ENCODE measurements at places on chromosomes 2 and 18. TPM values are rescaled to one million over a fixed set of nuclear protein-coding genes. Genes with fewer than 3 reads are reported as not detected.

GRCh38 chr18:2794159-2794558 lies 52.6 kb upstream of the EMILIN2 start:
- no peak overlapping the region for H3K4me3 ChIP-seq
- peaks cover 74% of the 10 kb centered on the region for H3K36me3 ChIP-seq
- peak overlapping the region; percentile 42 for H3K27ac ChIP-seq
- no peaks in the 10 kb centered on the region for H3K4me1 ChIP-seq
- H3K27me3 ChIP-seq = no peaks in the 10 kb centered on the region
- no peak for DNase-seq

DNA sequence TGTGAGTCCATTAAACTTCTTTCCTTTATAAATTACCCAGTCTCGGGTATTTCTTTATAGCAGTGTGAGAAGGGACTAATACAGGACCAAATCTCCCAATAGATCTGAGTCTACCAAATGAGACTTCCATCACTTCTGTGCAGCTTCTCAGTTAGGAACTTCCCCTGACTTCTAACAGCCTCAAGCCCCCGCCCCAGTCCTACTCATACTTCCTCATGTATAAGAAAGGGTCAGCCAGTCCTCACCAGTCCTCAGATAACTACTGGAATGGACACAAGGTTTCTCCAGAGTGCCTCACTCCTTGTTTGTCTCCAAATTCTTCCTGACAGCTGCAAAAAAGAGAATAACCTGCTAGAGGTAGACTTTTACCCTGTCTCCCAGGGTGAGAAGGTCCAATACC lies 19.5 kb downstream of the TTC32 start:
- no peak overlapping the region for H3K27ac ChIP-seq
- no peaks in the 10 kb centered on the region for H3K27me3 ChIP-seq
- H3K36me3 ChIP-seq = no peaks in the 10 kb centered on the region
- peaks cover 4% of the 10 kb centered on the region for H3K4me1 ChIP-seq
- DNase-seq = no peak
- H3K4me3 ChIP-seq = no peak overlapping the region

DNA sequence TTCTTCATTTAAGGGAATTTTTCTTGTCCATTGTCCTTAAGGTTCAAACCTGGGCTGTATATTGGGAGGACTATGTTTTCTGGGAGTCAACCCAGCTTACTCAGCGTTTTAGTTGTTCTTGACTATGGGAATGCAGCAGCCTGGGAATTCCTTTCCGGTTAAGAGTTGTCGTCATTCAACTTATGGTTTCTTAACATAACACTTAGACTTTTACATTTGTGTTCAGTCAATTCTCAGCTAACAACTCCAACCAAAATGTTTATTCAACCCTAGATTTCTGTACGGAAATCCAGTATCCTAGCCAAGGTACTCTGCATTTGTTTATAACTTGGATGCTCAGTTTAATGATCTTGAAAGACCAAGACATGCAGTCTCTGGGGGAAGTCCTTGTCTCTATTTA lies 960.9 kb downstream of the CBLN2 start:
- H3K36me3 ChIP-seq = no peaks in the 10 kb centered on the region
- H3K4me1 ChIP-seq = no peaks in the 10 kb centered on the region
- no peak overlapping the region for H3K4me3 ChIP-seq
- no peaks in the 10 kb centered on the region for H3K27me3 ChIP-seq

DNA sequence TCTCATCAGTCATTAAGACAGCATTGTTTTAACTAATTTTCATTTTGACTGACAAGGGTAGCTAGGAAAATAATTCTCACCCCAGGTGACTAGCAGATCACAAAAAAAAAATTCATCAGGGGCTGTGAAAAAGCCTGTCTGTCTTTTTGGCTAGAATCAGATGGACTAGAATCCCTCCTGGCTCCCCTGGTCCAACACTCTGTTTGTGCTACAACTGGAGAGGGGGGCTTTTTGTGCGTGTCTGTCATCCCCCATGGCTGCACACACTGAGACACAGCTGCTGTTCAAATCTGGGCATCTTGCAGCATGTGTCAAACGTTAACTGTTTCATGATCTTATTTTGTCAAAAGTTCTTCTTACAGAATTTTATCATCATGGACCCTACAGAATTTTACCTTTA lies 51.2 kb downstream of the KIAA2012 start:
- H3K36me3 ChIP-seq = no peaks in the 10 kb centered on the region
- no peaks in the 10 kb centered on the region for H3K27me3 ChIP-seq
- DNase-seq = no peak
- no peak overlapping the region for H3K27ac ChIP-seq
- no peak overlapping the region for H3K4me3 ChIP-seq

GRCh38 chr2:142724713-142725349 lies 152.6 kb upstream of the KYNU start:
- no peak overlapping the region for H3K27ac ChIP-seq
- H3K36me3 ChIP-seq = no peaks in the 10 kb centered on the region
- H3K4me1 ChIP-seq = no peaks in the 10 kb centered on the region
- H3K4me3 ChIP-seq = no peak overlapping the region

DNA sequence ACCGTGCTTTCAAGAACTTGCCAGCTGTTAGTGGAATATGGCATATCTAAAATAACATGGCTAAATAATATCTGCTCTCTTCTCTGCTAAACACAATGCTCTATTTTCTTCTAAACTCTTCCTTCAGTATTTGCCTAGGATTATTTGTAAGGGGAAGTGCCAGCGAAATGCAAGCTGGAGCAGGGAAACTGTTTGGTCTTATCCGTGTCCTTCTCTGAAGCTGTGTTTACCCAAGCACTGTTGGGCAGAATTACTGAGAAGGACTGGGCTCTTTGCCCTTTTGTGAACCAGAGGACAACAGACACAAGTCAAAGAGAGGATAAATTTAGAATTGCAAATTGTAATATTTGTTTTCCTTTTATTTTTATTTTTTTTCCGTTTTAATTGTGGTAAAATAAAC lies 23.6 kb downstream of the CPO start:
- H3K27me3 ChIP-seq = no peaks in the 10 kb centered on the region
- H3K27ac ChIP-seq = no peak overlapping the region

DNA sequence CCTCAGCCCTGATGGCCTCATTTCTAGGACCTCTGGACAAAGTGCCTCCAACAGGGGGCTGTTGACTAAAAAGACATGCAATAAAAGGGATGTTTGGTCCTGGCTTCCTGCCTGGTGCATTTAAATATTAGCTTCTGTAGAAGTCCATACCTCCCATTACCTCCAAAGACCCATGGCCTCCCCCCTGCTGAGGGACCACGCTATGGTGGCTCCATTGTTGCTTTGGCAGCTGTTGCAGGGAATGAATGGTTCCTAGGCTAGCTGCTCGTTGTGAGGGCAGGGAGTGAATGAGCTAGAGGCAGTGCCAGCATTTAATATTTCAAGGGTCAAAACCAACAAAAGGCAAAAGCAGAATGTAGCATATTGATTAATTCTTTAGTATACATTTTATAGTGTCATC lies 285.9 kb downstream of the SLC8A1 start:
- no peaks in the 10 kb centered on the region for H3K27me3 ChIP-seq
- H3K36me3 ChIP-seq = peaks cover 55% of the 10 kb centered on the region
- H3K4me1 ChIP-seq = peaks cover 4% of the 10 kb centered on the region
- H3K27ac ChIP-seq = no peak overlapping the region
- DNase-seq = no peak
- H3K4me3 ChIP-seq = no peak overlapping the region

- DNase-seq = no peak
- H3K27me3 ChIP-seq = no peaks in the 10 kb centered on the region
- no peaks in the 10 kb centered on the region for H3K36me3 ChIP-seq
- H3K27ac ChIP-seq = no peak overlapping the region
Measured at GRCh38 chr2:106334802-106335201, 133.4 kb downstream of the RGPD3 start.

DNA sequence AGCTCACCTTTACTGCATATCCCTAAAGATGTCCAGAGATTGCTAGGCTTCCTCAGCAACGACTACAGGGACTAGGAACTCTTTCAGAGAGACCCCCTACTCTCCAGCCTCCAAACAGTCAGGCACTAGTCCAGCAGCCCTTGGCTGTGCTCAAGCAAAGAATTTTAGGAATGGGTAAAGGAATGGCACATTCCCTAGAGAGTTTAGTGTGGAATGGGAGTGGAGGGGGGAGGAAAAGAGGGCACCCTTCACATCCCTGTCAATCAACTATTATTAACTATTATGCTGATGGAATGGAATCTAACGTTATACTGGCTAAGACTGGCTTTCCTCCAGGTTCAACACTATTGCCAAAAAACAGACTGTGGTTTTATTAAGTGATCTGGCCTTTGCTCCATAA lies 64.8 kb downstream of the IKZF2 start:
- no peak for DNase-seq
- no peaks in the 10 kb centered on the region for H3K4me1 ChIP-seq
- no peaks in the 10 kb centered on the region for H3K27me3 ChIP-seq
- no peak overlapping the region for H3K27ac ChIP-seq

DNA sequence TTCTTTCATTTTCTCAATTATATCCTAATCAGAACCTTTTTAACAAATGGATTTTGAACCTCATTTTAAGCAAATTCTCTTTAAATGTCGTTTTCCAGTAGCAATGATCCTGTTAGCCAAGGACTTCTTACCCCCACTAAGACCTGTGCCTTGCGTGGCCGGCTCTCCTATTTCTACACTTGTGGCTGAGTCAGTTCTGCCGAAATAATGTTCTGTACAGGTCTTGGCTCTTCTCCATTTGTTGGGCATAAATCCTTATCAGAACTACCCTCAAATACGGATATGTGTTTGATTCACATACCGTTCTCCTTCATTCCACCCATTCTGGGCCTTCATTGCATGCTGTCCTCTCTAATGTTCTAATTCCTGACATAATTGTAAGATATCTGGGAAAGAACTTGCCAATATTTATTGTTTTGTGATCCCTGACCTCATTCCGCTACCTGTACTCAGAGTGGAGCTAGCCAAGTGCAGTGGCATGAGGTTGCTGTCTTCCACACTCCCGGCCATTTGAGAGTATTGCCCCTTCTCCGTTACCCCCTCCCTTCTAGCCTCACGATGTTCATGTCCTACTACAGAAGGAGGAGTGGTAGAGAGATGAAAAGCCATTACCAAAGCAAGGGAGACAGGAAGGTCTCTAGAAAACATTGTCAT lies 78.7 kb downstream of the MYOM1 start:
- no peak overlapping the region for H3K27ac ChIP-seq
- no peak overlapping the region for H3K4me3 ChIP-seq
- H3K4me1 ChIP-seq = no peaks in the 10 kb centered on the region
- H3K27me3 ChIP-seq = no peaks in the 10 kb centered on the region
- no peak for DNase-seq
- no peaks in the 10 kb centered on the region for H3K36me3 ChIP-seq

The LBX2 gene
- polyA plus RNA-seq = not detected

The PAX8 gene
- 0.36 TPM for polyA plus RNA-seq
